ENCODE measurements at places on chromosomes 3 and 15.

DNA sequence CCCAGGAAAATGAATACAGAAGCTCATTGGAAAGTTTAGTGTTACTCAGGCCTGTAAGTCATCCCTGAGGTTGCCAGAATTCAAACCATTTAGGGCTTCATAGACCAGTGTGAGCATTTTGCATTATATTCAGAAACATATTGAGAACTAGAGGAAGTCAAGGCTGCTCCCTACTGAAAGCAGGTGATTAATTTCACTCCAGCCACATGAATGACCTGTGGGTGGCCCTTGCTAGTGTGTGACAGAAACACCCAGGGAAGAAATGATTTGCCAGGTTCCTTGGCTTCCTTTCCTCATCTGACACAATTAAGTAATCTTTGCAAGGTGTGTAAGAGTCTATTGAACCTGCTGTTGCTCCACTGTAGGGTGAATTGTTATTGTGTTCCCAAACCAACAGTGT, 61.8 kb downstream of the GAP43 start:
- DNase-seq: no peak

GRCh38 chr3:60142009-60142408, 1092.2 kb upstream of the CFAP20DC start:
- DNase-seq: no peak

DNA sequence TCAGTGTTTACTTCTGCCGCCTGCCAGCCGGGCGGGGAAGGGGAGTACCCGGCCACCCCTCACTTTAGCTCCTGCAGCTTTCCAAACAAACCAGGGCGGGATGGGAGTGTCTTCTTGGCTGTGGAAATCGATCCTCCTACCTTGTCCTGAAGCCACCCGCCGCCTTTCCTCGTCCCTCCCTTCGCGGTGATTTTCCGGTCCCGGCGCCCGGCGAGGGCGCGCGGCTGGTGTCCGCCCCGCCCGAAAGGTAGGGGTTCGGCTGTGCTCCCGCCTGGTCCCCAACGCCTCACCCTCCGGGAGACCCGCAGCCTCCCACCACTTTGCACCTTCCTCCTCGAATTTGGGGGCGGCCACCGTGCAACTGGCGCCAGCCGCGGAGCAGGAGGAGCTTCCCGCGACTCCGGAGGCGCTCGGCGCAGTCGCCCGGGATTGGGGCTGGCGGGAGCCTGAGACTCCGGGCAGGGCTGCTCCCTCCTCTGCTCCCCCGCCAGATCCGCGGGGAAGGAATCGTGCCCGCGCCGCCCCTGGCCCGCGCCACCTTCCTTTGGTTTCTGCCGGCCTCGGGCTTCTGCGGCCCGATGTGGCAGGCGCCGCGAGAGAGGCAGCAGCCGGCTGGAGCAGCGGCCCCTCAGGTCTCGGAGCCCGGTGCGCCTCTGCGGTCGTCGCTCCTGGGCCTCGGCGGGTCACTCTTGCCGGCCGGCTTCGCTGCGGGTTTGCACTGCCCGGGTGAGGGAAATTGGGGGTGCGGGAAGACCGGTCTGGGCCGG, 30.7 kb upstream of the ST3GAL6 start:
- no peak for DNase-seq

GRCh38 chr15:73982222-73982962, 9.7 kb downstream of the STOML1 start:
- DNase-seq: peak; percentile 93

- DNase-seq: no peak
Measured at GRCh38 chr3:7393944-7394605, 533.2 kb downstream of the GRM7 start.

GRCh38 chr15:77014132-77015081, 19.5 kb downstream of the PSTPIP1 start:
- no peak for DNase-seq

- no peak for DNase-seq
Measured at GRCh38 chr3:13110678-13111116, 37.5 kb upstream of the IQSEC1 start.

- DNase-seq: peak; percentile 34
Measured at GRCh38 chr3:47583320-47584075, 4.8 kb upstream of the CSPG5 start.

- no peak for DNase-seq
Measured at GRCh38 chr3:12946649-12947316, 105.4 kb upstream of the RPL32 start.

GRCh38 chr3:186959029-186959624, 28.8 kb downstream of the ST6GAL1 start:
- no peak for DNase-seq

- DNase-seq: no peak
Measured at GRCh38 chr15:98729446-98730042, 81.2 kb downstream of the IGF1R start.

GRCh38 chr3:194870394-194871110, 184.9 kb downstream of the FAM43A start:
- DNase-seq: peak; percentile 95

- no peak for DNase-seq
Measured at GRCh38 chr3:43863966-43864933, 173.5 kb downstream of the ABHD5 start.

DNA sequence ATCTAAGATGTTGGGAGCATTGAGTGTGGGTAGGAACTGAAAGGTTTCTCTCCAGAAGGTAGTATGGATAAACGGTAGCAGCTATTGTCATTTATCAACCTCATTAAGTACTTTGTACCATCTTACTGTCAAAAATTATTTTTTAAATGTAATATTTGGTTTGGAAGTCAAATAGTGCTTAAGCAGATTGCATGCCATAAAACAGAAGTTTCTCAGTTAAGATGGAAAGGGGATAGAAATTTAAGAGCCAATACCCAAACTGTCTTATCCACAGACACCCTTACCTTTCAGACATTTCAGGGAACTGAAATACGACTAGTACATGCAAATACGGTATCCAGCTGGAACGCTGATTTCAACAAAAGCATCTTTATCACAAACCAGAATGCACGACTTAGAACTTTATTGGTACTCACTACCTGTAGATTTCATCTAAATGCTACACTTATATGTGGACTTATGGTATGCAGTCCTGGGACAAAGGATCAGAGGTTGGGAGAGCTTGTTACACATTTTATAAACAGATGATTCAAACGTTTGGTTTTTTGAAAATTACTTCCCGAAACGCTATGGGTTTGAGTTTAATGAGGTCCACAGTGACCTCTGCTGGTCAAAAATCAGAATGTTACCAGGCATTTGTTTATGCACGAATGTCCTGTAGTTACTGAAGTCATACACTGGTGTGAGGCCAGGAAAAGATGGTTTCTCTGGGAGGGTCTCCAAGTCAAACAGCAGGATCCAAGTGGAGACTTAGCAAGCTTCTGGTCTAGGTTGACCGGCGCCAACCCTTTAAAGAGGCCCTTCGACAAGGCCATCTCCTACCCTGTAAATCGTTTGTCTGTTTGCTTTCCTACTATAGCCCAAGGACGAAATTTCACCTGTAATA, 45.7 kb upstream of the DUT start:
- DNase-seq: peak; percentile 86

DNA sequence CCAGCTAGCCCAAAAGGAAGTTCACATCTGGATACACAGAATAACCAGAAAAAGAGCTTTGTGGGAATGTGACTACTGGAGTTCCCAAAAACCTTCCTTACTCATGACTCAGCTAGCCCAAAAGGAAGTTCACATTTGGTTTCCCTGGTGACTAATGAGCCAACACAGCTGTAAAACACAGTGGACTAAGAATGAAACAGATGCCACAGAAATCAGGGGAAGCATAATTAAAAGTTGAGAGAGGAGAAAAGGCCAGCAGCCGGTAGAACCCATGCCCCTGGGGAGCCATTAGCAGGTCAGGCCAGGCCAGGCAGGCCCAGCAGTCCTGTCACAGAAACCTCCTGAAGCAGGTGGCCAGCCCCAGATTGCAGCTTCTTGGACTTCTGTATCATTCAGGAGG, 130.3 kb downstream of the GHSR start:
- peak; percentile 96 for DNase-seq

- peak; percentile 37 for DNase-seq
Measured at GRCh38 chr15:66269326-66270090, 16.0 kb upstream of the MEGF11 start.

DNA sequence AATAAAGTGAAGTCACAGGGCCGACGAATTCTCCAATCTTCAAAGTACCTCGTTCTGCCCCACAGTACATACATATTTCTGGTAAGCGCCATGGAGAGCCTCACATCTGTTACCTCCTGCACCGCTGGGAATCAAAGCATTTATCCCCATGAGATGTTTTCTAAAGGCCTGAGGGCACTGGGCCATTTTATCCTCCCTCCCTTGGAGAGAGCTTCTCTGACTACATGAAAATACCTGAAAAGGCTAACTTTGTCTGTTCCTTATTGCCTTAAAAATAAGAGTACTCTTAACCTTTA, 148.1 kb downstream of the RORA start:
- no peak for DNase-seq
